ENCODE measurements at places on chromosomes 7 and 10.

DNA sequence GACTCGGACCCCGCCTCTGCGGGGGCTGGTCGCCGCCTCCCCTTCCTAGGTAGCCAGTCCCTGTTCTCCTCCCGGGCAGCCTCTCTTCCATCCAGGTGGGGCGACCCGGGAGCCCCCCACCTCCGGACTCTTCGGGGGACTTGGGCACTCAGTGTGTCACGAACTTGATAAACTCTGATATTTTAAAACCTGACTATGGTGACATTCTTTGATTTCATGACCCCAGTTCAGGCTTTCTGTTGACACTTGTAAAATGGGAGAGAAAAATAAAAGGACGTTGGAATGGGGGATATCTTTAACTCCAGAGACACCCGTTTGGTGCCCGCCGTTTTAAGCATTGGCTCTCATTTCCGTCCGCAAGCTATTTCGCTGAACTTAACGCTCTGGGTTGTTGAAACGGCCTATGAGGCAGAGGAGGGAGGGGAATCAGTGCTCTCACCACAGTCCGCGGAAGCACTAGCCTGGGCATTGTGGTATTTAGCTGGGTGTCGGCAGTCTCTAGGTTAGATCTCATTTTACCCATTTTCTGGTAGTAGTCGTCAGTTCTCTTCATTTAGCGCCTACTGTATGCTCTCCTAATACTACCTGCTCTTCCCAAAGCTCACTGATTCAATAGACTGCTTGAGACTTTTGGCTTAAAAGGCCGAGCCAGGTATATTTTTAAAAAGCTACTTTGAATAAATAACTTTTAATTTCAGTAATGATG, 738 bp downstream of the VPS26A start:
- peak; percentile 30 for DNase-seq

DNA sequence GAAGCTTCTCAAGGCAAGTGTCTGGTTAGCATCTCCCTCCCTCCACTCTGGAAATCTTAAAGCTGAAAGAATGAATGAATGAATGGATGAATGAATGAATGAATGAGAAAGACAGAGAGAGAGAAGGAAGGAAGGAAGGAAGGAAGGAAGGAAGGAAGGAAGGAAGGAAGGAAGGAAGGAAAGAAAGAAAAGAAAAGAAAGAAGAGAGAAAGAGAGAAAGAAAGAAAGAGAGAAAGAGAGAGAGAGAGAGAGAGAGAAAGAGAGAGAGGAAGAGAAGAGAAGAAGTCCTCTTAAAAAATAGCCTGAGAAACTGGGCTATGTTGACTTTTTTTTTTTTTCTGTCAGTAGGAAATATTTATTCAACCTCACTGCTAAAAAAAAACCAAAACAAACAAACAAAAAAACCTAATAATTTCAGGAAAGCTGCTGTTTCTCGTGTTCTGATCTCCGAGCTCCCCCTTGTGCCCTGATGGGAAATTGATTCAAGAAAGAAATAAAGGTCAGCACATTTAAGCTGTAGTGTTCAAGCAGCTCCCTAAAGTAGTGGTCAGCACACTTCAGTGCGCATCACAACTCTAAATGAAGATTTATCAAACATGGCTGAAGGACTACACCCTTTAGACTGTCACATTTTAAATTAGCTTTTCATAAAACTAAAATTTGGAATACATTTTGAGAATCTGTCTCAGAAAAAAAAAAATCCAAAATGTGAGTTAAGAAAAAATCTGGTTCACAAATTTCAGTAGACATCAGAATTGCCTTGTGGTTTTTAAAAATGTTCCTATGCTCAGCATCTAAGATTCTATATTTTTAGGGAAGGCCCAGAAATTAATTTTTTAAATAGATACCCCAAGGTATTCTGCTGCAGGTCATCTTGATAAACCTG, 154.3 kb downstream of the ELAPOR2 start:
- DNase-seq, result no peak

DNA sequence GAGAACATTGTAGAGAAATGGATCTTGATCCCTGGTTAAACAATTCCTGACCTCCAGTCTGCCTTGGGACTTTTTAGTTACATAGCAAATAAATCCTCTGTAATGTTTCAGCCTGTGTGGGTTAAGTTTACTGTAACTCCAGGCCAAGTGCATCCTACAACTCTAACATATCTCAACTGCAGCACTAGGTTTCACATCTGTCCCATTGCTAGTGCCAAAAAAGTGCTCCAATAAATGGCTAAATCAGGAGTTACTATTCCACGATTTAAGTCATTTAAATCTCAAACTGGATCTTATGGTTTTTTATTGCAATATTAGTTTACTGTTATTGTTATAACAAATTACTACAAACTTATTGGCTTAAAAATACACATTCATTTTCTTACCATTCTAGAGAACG, 479.6 kb downstream of the GPAM start:
- no peak for DNase-seq

GRCh38 chr10:22599048-22599561, 115.3 kb downstream of the PIP4K2A start:
- DNase-seq, result no peak

DNA sequence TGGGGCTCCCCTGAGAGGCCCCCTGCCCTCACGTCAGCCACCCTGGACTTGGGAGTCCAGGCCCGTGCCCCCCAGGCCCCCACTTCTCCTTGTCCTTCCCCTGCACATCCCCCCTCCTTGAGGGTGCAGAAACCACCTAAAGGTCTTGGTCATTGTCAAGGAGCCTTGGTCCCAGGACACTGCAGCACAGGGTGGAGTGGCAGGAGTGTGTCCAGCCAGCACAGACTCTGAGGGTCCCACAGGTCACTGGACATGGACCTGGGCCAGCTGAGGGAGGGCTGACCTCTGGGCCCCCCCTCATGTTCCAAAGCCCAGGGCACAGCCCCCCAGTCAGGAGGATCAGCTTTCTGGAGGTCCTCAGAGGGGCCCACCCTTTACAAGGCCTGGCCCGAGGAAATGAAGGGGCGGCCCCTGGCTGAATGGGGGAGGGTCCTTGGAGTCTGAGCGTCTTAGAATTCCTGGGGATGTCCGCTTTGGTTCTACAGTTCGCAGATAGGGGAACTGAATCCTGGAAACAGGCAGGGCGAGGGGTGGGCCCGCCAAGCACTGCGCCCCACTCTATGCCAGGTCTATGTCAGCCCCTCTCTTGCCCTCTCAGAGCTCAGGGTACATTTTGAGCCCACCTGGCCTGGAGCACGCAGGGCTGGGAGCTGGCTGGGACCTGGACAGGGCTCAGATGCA, 54.0 kb downstream of the PWWP2B start:
- no peak for DNase-seq

DNA sequence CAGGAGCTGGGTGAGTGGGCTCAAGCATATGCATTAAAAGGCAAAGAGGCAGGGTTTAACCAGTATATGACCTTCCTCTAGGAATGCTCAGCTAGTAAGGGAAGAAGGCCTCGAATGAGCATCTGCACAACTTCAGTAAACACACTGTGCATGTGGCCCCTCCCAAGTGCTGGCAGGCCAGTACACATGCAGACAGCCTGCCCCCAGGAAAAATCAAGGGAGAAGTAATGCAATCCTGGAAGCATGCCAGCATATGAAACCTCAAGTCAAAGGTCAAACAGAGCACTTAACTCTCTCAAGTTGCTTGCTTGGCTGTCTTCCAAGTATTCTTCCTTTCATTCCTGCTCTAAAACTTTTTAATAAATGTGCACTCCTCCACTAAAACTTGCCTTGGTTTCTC, 208.4 kb downstream of the ACTR3B start:
- DNase-seq, result no peak

DNA sequence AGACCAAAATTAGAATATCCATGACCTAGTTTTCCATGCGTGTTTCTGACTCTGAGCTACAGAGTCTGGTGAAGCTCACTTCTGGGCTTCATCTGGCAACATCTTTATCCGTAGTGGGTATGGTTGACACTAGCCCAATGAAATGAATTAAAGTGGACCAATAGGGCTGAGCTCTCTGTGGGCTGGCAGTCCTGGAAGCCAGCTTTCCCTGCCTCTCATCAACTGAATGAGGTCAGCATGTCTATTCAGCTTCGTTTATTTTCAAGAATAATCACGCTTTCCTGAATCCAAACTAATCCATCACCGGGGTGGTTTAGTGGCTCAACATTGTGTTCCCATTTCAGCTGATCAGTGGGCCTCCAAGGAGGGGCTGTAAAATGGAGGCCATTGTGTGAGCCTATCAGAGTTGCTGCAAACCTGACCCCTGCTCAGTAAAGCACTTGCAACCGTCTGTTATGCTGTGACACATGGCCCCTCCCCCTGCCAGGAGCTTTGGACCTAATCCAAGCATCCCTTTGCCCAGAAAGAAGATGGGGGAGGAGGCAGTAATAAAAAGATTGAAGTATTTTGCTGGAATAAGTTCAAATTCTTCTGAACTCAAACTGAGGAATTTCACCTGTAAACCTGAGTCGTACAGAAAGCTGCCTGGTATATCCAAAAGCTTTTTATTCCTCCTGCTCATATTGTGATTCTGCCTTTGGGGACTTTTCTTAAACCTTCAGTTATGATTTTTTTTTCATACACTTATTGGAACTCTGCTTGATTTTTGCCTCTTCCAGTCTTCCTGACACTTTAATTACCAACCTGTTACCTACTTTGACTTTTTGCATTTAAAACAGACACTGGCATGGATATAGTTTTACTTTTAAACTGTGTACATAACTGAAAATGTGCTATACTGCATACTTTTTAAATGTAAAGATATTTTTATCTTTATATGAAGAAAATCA, 35.5 kb downstream of the CAV1 start:
- no peak for DNase-seq

GRCh38 chr7:112757337-112757736, 32.9 kb downstream of the TMEM168 start:
- no peak for DNase-seq

DNA sequence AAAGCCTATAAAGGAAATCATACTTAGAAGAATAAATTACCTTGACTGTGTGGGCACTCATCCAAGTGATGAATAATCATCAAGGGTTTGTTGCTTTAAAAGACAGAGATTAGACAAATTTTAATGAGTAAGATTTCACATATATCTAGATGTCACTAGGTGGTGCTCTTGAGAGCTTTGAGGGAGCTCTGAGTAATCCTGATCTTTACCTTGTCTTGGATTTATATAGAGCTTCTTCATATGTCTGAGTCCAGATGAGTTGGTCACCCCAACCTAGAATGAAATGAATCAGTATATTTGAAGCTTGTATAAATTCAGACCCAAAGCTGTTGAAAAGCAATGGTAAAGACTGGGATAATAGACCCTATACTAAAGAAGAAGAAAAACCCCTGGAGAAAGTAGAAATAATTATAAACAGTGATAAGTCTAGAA, 3.7 kb downstream of the AGR2 start:
- no peak for DNase-seq

DNA sequence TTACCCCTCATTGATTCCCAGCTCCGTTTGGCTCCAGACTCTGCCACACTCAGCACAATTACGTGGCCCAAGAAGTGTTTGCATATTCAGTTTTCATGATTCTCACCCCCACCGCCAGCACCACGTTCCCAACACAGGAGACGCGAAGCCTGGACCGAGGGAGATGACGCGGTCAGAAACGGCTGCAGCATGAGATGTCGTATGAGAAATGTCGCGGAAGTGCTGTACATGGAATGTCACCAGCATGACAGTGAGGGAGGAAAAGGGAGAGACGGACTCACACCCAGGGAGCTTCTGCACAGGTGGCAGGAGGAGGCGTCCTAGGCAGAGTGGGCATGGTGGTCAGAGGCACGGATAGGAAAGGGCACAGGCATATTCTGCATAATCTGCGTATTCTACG, 188.3 kb downstream of the WDR37 start:
- DNase-seq, result no peak

DNA sequence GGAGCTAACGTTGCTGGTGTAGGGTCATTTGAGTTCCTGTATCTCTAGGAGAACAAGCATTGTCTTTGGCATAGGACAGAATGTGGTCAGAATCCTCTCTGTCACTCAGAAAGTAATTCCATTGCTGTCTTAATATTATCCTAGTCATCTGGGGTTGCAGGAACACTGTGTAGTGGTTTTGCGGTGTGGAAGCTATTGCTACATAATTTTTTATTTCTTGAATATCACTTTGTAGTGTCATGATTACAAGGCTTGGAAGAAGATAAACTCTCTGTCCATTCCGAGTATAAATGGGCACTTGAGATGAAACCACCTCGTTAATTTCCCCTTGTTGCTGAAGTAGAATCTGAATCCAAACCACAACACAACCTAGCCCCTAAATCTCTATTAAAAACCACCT, 919.2 kb downstream of the LRMDA start:
- no peak for DNase-seq

GRCh38 chr10:58854811-58855210, 321.6 kb upstream of the PHYHIPL start:
- no peak for DNase-seq

GRCh38 chr10:36163827-36164226, 521.7 kb upstream of the FZD8 start:
- DNase-seq, result no peak

DNA sequence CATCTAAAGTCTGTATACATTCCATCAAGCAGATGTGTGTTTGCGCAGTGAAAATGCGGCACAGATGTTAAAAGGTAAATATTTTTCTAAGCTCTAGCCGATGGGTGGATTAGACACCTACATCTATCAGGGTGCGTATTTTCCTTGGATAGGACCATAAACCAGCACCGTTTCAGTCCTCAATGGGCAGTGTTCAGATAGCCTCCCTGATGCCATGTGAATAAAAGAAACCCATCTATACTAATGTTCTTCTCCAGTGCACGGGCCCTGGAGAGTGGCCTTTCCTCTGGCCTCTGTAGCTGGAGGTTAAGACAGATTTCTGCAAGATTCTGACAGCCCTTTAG, 103.5 kb downstream of the PARP12 start:
- DNase-seq, result no peak

GRCh38 chr7:45033931-45034290, 33.9 kb downstream of the CCM2 start:
- no peak for DNase-seq

- DNase-seq, result no peak
Measured at GRCh38 chr7:41520445-41520844, 182.4 kb downstream of the INHBA start.

DNA sequence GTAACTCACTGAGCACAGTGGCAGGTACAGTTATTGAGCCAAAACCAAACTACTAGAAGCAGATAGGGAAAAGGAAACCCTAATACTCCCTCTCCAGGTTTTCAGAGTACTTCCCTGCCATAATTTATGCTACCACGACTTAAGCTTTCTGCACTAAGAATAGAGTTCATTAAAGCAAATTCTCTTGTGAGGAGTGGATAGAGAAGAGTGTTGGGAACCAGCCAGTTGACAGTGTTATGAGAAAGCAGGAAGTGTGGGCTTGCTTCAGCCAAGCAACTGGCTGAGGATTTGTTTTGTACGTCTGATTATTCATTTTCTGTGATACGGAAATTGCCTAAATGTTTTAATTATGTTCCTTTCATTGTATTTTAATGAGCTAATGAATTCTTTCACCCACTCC, 280.5 kb downstream of the KIF20B start:
- DNase-seq, result no peak

- DNase-seq, result no peak
Measured at GRCh38 chr7:15921576-15921975, 235.1 kb upstream of the MEOX2 start.

GRCh38 chr10:75117995-75118394, 6.5 kb downstream of the SAMD8 start:
- no peak for DNase-seq
